ENCODE measurements at places on chromosomes 5 and 9.

GRCh38 chr5:149408252-149409099, 29.4 kb upstream of the IL17B start:
- no peak for DNase-seq

- no peak for DNase-seq
Measured at GRCh38 chr5:159471904-159472303, 141.6 kb upstream of the IL12B start.

DNA sequence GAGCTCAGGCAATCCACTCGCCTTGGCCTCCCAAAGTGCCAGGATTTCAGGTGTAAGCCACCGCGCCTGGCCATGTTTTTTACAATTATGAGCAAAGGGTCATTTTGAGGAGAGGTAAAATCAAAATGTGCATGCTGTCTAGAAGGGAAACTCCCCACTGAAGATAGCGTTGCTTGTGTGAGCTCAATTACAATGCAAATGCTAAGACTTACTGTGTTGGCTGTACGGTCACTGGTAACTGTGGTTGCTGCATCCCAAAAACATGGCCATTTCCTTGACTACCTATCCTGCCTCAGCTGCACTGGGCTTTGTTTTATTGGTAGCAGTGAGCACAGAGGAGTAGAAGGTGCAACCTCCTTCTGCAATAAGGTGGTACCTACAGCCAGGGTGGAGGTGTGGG, 77.4 kb upstream of the SPATA31E1 start:
- DNase-seq: no peak

DNA sequence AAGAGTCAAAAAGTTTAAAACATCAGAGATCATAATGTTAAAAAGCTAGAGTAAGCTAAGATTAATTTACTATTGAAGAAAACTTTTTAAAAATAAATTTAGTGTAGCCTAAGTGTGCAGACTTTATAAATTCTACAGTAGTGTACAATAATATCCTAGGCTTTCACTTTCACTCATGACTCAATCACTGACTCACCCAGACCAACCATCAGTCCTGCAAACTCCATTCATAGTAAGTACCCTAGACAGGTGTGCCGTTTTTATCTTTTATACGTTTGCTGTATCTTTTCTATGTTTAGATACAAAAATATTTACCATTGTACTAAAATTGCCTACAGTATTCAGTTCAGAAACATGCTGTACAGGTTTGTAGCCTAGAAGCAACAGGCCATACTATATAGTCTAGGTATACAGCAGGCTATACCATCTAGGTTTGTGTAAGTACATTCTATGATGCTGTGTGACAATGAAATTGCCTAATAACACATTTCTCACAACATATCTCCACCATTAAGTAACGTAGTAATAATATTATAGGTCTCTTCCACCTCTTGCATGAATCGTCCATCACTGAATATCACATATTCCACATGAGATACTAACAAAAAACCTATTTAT, 59.2 kb downstream of the MEGF9 start:
- DNase-seq: no peak

DNA sequence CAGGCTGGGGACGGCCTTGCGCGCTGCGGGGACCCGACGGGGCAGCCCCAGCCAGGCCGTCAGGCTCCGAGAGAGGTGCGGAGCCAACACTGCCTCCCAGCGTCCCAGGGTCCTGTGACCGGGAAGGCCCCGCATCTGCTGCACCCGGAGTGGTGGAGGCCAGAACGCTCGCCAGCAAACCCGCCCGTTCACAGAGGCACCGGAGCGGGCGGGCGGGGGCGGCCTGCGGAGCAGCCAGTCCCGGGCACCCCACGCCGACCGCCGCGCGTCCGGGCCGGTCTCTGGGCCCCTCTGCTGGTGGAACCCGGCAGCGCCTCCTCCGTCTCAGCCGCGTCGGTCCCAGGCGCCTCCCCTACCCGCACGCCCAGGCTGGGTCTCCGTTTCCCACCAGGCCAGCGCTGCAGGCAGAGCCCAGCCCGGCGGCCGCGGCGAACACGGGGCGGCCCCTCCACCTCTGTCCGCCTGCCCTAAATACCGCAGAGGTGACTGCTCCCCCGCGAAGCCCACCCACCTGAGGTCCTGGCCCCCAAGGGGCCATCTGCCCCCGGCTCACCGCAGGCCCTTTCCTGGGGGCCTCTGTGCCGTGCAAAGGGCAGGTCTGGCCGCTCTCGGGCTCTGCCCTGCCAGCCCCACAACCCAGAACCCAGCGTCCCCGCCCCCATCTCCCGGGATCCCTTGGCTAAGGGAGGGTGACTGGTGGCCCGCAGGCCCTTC, 15.9 kb downstream of the EXD3 start:
- no peak for DNase-seq

- no peak for DNase-seq
Measured at GRCh38 chr5:10501554-10502075, 59.9 kb downstream of the ROPN1L start.

DNA sequence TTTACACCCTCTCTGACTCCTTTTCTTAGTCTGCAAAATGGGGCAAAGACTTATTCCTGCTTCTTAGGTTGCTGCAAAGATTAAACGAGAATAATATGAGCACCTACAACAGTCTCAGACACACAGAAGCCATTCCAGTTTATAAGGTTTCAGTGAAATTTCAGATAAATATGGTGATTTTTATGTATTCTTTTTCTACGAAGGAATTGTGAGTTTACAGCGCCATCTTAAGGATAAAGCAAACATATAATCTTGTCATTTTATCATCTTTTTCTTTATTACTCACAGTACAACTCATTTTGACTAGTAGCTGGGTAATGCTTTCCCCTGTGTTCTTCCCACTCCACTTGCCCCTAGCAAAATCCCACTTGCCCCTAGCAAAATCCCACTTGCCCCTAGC, 29.2 kb upstream of the SMC5 start:
- peak; percentile 14 for DNase-seq

GRCh38 chr9:86176468-86176867, 77.1 kb upstream of the GOLM1 start:
- DNase-seq: peak; percentile 92

DNA sequence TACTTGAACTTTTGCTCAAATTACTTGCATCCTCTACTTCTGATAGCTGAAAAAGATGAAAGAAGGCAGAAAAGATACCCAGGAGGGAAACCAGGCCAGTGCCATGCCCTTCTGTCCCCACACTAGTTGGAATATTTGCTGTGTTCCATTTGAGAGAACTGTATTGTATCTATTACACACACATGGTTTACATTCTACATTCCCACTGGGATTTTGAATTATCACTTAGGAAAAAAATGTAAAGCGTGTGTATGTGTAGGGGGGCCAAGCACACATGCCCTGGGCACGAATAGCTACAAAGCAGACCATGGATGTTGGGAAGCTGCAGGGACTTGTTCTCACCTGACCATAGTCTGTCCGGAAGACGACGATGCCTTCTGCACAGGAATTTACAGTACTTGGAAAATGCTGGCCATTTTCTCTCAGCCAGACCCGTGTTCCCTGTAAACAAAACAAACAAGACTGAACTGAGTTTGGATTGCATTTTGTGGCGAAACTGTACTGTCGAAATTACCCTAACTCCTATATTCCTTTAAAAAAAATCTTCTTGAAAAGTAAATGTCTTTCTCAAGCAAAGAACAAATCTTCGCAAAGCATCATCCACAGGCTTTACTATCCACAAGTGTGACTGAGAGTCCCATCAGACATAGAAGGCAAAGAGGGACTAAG, 58.7 kb downstream of the MYO10 start:
- no peak for DNase-seq
